ENCODE measurements at places on chromosomes 3 and 15.

- no peak for DNase-seq
Measured at GRCh38 chr15:47820057-47820746, 102.9 kb downstream of the SEMA6D start.

DNA sequence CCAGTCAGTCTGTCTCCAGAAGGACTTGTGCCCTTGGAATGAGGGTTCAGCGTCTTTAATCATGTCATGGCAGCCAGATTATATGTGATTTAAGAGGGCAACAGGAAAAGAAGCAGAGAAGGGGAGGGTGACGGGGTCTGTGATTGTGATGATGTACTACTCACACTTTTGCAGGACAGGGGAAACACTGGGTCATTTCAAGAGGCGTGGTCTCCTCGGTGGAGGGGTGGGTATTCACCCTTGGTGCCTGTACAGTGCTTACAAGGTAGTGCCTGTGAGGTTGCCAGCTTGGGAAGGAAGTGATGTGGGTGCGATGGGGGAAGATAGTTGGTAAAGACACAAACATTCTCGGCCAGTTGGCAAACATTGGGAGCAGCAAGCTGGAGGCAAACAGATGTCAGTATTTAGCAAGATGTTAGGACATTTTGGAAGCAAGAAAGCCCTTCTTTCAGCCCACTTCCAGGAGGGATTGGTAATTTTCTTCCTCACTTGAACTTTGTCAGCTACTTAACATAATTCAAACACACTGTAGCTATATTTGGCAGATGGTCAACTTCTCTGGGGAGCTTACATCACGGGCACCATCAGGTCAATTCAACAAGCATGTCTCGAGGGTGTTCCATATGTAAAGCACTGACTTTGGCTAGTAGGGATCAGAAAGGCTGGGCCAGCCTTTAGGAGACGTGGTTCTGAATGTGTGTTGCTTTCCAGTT, 71.4 kb upstream of the ROPN1 start:
- DNase-seq: no peak

DNA sequence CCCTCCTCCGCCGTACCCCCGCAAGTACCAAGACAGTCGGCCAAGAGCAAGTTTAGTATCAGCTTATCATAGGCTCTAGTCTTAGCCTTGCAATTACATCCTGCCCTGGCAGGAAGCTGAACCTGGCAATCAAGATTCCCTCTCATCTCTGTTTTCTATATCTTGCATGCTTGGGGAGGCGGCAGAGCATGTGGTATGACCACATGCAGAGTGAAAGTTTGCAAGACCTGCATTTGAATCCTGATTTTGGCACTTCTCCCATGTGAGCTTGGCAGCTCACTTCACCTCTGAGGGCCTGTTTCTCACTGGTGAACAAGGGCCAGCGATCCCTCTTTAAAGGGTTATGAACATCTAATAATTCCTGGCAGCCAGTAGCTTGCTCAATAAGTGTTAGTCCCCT, 106.1 kb upstream of the FRMD4B start:
- no peak for DNase-seq

DNA sequence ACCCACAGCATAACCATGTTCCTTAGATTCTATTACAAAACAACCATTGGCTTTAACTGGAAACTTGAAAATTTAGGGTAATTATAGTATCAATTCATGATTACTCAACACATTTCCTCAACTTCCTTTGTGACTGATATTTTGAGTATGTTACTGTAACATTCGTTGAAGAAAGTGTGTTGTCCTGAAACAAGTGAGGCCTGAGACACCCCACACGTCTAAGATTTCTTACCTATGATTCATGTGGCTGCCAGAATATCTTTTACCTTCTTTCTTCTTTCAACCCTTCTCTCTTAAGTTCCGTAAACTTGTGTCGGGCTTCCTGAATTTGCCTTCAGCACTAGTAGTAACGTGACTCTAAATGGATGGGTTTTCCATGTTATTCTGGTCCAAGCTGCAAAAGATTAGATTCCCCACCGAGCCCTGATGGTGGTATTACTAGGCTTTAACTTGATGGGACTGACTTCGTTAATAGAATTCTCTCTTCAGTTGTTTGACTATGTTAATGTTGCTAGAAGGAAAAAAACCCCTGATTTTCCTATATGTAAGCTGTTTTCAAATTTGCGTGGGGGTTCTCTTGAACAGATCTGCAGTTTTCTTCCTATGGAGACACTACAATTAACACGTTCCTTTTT, 296.0 kb upstream of the ICE2 start:
- DNase-seq: no peak
